ENCODE measurements at places on chromosomes 1 and 21. TPM values are rescaled to one million over a fixed set of nuclear protein-coding genes. Genes with fewer than 3 reads are reported as not detected.
A peak's percentile ranks its signal among the peaks of the same experiment; 100 is the strongest.

DNA sequence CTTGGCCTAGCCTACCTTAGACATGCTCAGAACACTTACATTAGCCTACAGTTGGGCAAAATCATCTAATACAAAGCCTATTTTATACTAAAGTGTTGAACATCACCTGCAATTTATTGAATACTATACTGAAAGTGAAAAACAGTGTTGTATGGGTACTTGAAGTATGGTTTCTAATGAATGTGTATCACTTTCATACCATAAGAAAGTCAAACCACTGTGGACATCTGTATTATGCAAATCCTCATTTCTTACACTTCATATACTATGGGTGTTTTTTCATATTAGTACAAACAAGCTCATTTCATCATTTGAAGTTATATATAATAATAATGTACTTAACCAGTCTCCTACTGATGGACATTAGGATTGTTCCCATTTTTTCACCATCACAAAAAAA, 41.2 kb downstream of the TDRD5 start:
- DNase-seq = no peak

DNA sequence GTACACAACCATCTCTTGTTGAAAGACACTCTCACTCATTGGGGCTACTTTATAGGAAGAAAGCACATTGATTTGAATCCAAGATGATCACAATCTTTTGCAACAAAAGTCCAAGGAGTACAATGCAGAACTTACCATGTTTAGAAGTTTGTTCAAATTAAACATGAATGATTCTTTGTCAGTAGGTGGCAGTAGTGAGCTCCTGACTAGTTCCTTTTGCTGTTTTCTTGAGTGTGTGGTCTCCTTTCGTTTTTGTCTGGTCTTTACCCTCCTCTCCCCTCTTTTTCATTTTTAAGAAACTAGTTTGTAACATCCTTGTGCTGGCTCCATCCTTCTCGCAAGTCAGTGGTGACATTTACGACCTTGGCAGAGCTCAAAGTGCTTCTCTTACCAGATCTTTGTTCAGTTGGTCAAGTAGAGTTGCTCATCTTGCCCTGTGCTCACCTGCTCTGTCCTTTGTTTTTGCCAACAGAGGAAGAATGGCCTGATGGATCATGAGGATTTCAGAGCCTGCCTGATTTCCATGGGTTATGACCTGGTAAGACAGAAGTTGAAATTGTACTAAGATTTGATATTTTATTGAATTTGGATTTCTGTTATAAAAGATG, 35.7 kb upstream of the MTR start:
- peak; percentile 60 for DNase-seq

Gene FAM151A
- not detected for total RNA-seq

GRCh38 chr1:85707267-85707989, 805 bp downstream of the ZNHIT6 start:
- DNase-seq = peak; percentile 10

Gene LEPR
- total RNA-seq = 13.7 TPM

Gene SIM2
- not detected for total RNA-seq

- no peak for DNase-seq
Observed at GRCh38 chr1:33758698-33759097, 105.2 kb upstream of the HMGB4 start.

- DNase-seq = no peak
Observed at GRCh38 chr1:68717330-68717729, 220.4 kb upstream of the DEPDC1 start.

DNA sequence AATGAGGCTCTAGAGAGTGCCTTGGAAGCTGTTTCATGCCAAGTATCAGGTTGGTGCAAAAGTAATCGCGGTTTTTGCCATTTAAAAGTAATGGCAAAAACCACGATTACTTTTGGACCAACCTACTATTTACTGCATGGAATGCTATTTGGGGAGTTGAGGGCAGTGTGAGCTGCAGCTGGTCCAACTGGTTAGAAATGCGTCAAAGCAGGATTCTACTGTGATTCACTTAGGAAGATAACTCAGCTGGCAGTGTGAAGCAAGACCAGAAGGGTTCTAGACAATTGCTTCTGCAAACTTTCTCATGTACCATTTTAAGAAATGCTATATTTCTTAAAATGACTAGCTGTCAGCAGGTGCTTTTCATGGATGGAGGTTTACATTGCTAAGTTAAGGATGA, 21.2 kb upstream of the PLA2G2C start:
- no peak for DNase-seq
